ENCODE measurements at places on chromosomes 3 and 15.

GRCh38 chr3:128084675-128085021 lies 32.4 kb downstream of the SEC61A1 start:
- no peak for DNase-seq

DNA sequence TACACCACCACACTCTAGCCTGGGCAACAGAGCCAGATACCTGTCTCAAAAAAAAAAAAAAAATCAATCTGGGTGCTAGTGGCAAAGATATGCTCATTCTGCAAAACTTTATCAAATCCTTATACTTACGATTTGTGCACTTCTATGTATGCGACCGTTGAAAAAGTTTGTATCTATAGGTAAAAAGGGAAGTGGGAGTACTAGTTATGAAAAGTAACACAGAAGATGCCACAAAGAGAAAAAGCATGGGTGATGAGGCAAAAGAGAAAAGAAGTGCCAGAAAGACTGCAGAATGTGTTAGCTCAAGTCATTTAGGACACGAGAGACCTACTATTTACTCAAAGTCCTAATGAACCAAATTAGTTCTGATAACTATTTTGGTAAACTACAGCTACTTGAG lies 407.8 kb downstream of the SHQ1 start:
- no peak for DNase-seq

DNA sequence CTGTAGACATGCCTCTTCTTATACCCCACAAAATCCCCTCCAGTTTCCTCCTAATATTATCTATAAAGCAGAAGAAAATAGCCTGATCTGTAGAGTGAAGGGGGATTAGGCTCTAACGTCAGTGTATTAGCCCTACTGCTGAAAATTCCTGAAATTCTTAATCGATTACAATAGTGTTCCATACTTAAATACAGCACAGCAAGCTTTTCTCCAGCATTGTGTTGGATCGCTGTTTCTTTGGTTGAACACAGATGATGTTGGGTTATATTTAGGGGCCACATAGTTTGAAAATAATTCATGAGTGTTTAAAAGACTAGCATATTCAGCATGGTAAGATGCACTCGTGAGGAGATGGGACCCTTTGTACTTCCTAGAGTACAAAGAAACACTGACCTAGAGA lies 52.5 kb downstream of the PIAS1 start:
- DNase-seq, result no peak

DNA sequence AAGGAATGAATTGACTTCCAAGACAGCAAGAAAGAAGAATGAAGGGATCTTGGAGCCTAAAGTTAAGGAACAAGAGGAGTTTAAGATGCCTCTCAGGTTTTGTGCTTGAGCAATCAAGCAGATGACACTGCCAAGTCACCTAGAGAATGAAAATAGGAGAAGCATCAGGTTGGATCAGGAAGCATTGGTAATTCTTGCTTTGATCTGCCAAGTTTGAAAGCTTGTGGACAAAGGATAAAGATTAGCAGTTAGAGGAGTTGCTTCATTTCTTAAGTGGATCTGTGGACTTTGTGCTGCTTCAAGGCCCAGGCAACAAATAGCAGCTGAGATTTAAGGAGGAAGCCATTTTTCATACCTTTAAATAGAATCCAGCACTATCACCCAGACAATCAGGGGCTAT lies 35.6 kb downstream of the FRMD5 start:
- DNase-seq, result no peak

- DNase-seq, result no peak
These were observed 1.4 kb downstream of the XXYLT1 start for GRCh38 chr3:195269375-195270078.

DNA sequence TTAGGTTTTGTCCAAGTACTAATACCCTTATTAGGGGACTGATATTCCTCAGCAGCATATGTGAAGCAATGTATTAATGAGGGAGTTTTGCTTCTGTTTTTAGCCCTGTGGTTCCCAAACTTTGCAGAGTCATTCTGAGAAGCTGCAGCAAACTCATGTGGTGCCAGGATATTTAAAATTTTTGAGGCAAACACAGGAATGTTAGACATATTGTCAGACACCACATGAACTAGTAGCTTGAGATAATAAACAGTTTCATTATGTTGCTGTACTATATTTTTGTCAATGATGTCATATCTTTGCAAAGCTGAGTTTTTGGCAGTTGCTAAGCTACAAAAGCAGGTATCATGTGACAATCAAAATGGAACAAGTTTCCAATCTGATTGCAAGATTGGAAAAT lies 36.6 kb downstream of the ATP6V1A start:
- no peak for DNase-seq

GRCh38 chr3:158925021-158925420 lies 123.2 kb downstream of the MFSD1 start:
- no peak for DNase-seq

DNA sequence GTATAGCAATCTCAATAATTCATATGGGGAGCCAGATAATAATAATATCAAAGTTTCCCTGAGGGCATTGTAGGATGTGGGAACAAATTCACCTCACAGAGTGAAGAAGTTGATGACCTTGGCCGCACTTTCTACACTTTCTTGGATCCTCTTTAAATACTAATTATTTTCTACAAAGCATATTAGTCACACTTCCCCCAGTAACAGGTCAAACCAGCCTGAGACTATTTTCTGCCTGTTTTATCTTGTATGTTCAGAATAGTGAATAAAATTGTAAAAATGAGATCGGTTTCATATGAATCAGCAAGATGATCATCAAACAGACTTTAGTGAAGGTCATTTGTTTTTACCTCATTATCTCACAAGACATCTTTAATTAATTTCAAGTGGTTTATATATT lies 2.3 kb upstream of the OR5K3 start:
- DNase-seq, result no peak

GRCh38 chr3:102299125-102299877 lies 135.5 kb upstream of the ZPLD1 start:
- DNase-seq, result no peak

Measured in NCI-H2227 treated with DMSO at 0.1 percent for 48 hours (cell line).